Activated CD4-positive, alpha-beta T cell treated with anti-CD3 and anti-CD28 coated beads, Interleukin-2, amount 10 ng/mL, durations not matched to agents 24 days and 14 days (primary cell): ENCODE measurements at places on chromosomes 7 and 10.

GRCh38 chr7:47460251-47460989 is 121.5 kb downstream of the TNS3 start:
- no peak overlapping the region for H3K27ac ChIP-seq
- H3K36me3 ChIP-seq, result no peaks in the 10 kb centered on the region
- no peaks in the 10 kb centered on the region for H3K27me3 ChIP-seq

DNA sequence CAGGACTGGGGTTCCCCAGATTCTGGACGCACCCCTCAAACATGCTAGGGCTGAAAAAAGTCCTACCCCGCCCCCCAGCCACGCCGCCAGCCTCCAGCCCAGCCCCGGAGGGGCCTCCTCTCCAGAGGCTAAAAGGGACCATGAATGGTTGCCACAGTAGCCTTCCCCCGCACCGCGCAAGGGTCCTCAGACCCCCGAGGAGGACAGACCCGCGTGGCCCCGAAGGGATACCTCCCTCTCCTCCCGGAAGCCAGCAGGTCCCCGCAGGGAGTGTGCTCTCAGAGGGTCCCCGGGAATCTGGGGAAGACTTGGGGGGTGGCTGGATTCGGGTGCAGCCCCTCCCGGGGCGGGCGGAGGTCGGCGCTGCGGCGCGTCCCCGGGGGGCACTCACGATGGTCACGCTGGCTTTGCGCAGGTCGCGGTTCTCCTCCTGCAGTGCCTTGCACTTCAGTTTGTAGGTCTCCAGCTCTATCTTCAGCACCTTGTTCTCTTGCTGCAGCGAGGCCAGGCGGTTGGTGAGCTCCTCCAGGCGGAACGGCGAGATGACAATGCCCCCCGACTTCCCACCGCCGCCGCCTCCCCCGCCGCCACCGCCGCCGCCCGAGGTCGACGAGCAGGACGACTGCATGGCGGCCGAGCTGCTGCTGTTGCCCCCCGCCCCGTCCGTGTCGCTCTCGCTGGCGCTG is 482 bp downstream of the CCDC6 start:
- no peaks in the 10 kb centered on the region for H3K27me3 ChIP-seq
- H3K4me1 ChIP-seq, result peaks cover 57% of the 10 kb centered on the region
- peak overlapping the region; percentile 99 for H3K4me3 ChIP-seq
- DNase-seq, result peak; percentile 76
- peak overlapping the region; percentile 99 for H3K27ac ChIP-seq
- peaks cover 36% of the 10 kb centered on the region for H3K36me3 ChIP-seq

DNA sequence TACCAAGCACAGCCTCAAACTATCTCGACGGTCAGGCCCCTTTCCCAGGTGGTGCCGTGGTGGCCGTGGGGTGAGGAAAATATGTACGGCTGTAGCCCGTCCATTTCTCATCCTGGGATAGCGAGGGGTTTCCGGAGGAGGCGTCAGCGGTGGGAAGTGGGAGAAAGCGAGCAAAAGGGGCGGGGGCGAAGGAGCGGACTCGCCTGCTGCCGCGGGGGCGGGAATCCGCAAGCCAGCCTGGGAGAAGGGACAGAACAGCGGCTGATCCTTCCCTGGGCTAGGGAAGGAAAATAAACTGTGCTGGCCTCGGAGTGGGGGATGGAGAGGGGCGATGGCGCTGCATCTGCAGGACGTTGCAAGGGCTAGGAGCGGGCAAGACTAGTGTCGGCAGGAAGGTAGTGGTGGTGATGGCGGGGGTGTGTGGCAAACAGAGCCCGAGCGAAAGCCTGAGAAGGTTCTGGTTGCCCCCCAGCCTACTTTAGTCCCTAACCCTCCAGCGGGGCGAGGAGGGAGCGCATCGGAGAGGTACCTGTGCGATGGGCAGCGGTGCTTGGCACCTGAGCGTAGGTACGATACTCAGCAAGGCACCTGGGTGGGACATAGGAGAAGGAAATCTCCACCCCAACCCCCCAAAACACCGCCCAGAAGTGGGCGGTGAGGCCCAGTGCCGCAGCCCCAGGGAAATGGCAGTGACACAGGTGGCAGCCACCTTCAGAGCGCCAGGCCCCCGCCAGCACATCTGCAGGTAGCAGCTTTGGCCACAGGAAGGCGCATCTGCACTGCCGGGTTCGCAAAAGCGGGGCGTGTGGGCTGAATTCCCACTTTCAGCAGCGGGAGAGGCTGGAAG is 49.9 kb upstream of the STEAP1B start:
- peaks cover 73% of the 10 kb centered on the region for H3K27me3 ChIP-seq
- no peak overlapping the region for H3K27ac ChIP-seq
- H3K36me3 ChIP-seq, result no peaks in the 10 kb centered on the region
- peak; percentile 85 for DNase-seq
- peak overlapping the region; percentile 72 for H3K4me3 ChIP-seq

GRCh38 chr7:29877196-29877595 is 70.9 kb downstream of the WIPF3 start:
- no peak for DNase-seq
- no peaks in the 10 kb centered on the region for H3K36me3 ChIP-seq
- no peaks in the 10 kb centered on the region for H3K4me1 ChIP-seq
- H3K27ac ChIP-seq, result no peak overlapping the region
- H3K27me3 ChIP-seq, result peaks cover 10% of the 10 kb centered on the region
- H3K4me3 ChIP-seq, result no peak overlapping the region

DNA sequence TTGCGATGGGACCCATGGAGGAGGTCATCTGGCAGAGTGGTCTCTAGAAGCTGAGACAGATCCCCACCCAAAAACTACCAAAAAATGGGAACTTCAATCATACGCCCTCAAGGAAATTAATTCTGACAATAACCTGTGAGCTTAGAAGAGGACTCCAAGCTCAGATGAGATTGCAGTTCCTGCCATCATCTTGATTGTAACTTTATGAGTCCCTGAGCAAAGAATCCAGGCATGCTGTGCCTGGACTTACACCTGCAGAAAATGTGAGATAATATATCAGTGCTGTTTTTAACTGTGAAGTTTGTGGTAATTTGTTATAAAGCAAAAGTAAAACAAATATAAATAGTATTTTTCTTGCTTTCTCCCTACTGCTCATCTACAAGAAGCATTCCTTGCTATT is 299.6 kb upstream of the MBL2 start:
- no peak for DNase-seq
- H3K27me3 ChIP-seq, result no peaks in the 10 kb centered on the region
- no peak overlapping the region for H3K4me3 ChIP-seq
- no peaks in the 10 kb centered on the region for H3K4me1 ChIP-seq
- H3K36me3 ChIP-seq, result no peaks in the 10 kb centered on the region

- H3K27me3 ChIP-seq, result no peaks in the 10 kb centered on the region
- H3K4me1 ChIP-seq, result no peaks in the 10 kb centered on the region
- no peak overlapping the region for H3K27ac ChIP-seq
- H3K4me3 ChIP-seq, result no peak overlapping the region
Measured at GRCh38 chr7:126150278-126150958, 1102.3 kb downstream of the GRM8 start.

GRCh38 chr7:27314111-27314510 is 71.5 kb downstream of the EVX1 start:
- DNase-seq, result no peak
- no peaks in the 10 kb centered on the region for H3K4me1 ChIP-seq
- peaks cover 9% of the 10 kb centered on the region for H3K27me3 ChIP-seq
- H3K27ac ChIP-seq, result no peak overlapping the region
- no peaks in the 10 kb centered on the region for H3K36me3 ChIP-seq
- no peak overlapping the region for H3K4me3 ChIP-seq

- no peaks in the 10 kb centered on the region for H3K4me1 ChIP-seq
- H3K27me3 ChIP-seq, result no peaks in the 10 kb centered on the region
- DNase-seq, result no peak
- no peak within 1 kb of the TSS for H3K27ac ChIP-seq
Measured at GRCh38 chr7:31687024-31687748, at the start of gene PPP1R17. Gene PPP1R17, plus strand, starts transcription at chr7:31687215. Its CDS starts 5,227 bp downstream, at chr7:31692442.
